ENCODE measurements at places on chromosomes 12 and 14.

DNA sequence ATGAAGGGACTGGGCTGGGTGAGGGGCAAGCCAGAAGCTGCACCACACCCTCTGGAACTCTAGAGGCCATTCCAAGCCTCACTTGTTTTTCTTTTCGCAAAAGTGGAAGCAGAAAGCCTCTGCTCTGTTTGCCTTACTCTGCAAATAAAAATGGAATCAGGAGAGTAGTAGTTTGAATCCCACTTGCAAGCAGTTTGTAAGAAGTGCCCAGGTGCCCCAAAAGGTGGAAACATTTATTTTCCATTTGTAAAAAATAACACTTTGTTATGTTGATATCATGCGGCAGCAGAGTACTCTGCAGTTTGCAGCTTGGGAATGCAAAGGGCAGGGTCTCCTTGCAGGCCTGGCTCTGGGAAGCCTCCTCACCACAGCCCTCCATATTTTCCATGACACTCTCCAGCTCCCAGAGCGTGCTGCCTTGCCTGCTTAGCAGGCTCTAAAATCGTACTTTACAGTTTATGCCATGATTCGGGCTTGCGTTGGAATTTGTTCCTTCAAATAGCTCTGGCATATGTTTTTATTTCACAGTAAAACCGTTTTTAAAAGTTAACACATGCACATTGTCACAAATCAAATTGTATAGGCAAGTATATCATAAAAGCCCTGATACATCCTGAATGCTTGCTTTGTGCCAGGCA, 20.0 kb downstream of the TUNAR start:
- no peak for DNase-seq

GRCh38 chr14:20684662-20685456, 499 bp downstream of the RNASE4 start:
- no peak for DNase-seq

- no peak for DNase-seq
Observed at GRCh38 chr12:85076688-85077430, 40.7 kb downstream of the LRRIQ1 start.

DNA sequence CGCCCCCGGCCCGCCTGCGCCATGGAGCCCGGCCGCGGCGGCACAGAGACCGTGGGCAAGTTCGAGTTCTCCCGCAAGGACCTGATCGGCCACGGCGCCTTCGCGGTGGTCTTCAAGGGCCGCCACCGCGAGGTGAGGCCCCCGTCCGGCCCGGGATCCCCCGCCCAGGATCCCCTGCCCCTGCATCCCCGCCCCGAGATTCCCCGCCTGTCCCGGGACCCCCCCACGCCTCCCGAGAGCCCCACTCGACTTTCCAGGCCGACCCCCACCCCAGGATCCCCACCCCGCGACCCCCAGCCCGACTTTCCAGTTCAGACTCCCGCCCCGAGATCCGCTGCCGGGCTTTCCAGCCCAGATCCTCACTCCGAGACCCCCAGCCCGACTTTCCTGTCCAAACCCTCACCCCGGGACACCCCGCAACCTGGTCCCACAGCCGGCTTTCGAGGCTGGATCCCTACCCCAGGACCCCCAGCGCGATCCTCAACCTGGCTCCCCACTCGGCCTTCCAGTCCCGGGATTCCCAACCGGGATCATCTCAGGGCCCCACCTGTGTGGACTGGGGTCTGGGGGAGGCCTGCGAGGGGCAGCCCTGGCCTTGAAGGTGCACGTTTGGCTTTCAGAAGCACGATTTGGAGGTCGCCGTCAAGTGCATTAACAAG, 688 bp downstream of the ULK1 start:
- peak; percentile 24 for DNase-seq

- DNase-seq = no peak
Observed at GRCh38 chr12:62618930-62619329, 152.3 kb downstream of the MON2 start.

All from DND-41 (cell line).